ENCODE measurements at places on chromosomes 4 and X.

DNA sequence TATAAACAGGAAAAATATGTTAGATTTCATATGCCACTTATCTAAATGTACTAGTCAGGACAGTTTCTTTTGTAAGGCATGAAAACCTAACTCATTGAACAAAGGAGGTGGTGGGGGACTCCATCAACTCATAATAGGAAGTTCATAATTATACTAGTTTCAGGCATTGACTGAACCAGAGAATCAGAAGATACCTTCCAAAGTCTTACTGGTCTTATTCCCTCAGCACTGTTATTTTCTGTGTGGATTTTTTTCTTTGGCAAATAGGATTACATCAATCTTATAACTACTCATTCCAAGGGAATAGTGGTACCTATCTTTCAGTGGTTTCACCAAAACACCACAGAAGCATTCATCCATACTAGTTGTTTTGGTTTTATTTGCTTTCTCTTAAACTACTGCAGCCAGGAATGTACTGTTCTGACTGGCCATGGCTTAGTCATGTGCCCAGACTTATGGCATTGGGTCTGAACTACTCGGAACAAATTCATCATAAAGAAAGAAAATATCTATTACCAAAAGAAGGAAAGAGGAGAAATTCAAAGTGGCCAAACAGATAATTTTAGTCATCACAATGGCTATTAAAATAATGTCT, 273.9 kb downstream of the ARAP2 start:
- DNase-seq, result no peak

GRCh38 chrX:39514801-39515200, 583.0 kb downstream of the BCOR start:
- no peak for DNase-seq

GRCh38 chrX:44585866-44586265, 43.2 kb upstream of the FUNDC1 start:
- no peak for DNase-seq

DNA sequence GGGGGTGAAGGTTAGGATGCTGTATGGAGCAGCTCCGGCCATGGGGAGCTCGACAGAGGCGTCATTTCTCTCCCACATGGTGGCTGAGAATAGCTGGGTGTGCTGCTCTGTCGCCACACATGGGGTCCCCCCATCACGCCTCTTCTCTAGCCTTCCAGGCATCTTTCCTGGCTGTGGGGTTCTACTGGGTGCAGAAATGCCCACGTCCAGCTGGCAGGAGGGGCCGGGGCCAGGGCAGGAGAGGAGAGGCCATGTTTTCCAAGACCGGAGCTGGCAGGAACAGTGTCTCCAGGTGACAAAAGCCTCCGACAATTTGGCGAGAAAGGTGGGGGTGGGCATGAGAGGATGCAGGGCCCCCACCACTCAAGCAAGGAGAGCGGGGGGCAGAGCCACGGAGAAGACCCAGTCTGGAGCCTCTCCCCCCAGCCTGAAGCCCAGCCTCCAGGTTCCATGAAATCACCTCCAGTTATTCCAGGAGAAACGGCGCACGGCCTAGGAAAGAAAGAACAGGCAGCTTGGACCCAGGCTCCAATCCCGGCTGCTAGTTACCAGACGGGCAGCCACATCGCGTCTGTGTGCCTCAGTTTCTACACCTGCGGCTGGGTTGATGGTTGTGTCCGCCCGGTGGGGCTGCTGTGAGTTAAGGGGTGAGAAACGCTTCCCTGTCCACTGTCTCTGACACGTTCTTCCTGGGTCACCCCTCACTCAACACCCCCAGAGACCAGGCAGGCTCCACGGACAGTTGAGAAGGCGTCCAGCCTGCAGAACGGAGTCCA, 27.4 kb upstream of the SPON2 start:
- DNase-seq, result no peak

GRCh38 chr4:81531410-81531809, 59.7 kb upstream of the RASGEF1B start:
- no peak for DNase-seq

GRCh38 chr4:9943761-9944160, 77.5 kb downstream of the SLC2A9 start:
- DNase-seq, result no peak

- DNase-seq, result no peak
These were observed 400.1 kb upstream of the CPEB2 start for GRCh38 chr4:14602206-14602605.

- no peak for DNase-seq
These were observed 429.1 kb upstream of the FTHL17 start for GRCh38 chrX:31500921-31501320.

- no peak for DNase-seq
These were observed 15.2 kb downstream of the PDLIM3 start for GRCh38 chr4:185520119-185520518.

DNA sequence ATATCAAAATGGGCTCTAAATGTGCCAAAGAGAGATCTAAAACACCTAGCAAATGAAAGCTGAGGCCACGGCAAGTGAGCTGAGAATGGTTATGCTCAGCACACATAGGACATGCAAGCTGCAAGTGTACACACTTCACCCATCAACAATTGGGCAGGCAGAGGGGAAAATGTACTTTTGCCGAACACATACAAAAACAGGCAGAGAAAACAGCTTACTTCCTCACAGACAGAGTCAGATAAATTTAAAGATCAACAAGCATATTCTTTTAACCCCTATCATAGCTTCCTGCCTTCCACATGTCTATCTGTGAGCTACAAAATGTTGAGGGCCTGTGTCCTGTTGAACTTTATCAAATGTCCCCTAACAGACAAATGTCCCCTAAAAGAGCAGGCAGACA, 60.3 kb downstream of the SH3KBP1 start:
- DNase-seq, result no peak

DNA sequence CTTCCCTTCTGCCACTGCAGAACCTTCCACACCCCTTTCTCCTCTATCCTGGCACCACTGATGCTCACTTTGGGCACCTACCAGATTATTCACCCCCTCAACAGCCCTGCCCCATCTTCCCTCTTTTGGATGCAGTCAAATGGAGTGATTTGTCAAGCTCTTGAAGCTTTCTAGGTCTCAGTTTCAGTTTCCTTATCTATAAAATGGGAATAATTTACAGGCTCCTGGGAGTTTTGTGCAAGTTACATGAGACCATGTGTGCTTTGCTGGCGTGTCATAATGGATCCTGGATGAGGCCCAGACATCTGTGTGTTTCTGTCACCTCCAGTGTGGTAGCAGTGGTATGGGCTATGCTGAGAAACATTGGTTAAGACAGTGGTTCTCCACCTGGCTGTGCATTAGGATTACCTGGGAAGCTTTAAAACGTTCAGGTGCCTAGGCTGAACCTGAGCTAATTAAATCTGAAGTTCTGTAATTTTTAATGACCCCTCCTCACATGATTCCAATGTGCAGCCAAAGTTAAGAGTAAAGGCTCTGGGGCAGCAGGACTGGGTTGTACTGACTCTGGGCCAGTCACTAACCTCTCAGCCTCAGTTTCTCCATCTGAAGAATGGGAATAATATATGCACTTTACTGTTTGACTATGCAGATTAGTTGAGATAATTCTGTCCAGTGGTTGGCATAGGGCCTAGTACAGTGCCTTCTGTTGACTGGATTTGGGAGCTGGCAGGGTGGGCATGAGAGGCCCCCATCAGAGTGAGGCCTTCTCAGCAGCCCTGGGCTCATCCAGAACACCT, 6.8 kb upstream of the MGST2 start:
- DNase-seq, result no peak

DNA sequence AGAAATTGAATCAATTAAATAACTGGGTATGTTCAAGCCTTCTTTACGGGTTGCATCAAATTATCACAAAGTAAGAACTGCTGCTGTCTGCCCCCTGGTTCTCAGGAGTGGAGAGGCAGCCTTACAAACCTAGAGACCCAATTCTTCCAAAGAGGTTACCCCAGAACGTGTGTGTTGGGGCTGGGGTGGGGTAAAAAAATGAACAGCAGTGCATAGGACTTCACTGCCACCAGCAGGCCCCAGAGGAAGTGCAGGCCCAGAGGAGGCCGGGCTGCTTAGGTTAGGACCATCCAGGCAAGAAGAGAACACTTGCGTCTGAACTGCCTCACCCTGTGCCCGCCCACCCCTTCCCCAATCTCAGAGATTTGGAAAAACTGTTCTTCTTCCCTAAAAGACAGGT, 1.5 kb upstream of the NWD2 start:
- DNase-seq, result no peak

- DNase-seq, result no peak
These were observed 48.4 kb upstream of the PAK3 start for GRCh38 chrX:111047575-111047974.

DNA sequence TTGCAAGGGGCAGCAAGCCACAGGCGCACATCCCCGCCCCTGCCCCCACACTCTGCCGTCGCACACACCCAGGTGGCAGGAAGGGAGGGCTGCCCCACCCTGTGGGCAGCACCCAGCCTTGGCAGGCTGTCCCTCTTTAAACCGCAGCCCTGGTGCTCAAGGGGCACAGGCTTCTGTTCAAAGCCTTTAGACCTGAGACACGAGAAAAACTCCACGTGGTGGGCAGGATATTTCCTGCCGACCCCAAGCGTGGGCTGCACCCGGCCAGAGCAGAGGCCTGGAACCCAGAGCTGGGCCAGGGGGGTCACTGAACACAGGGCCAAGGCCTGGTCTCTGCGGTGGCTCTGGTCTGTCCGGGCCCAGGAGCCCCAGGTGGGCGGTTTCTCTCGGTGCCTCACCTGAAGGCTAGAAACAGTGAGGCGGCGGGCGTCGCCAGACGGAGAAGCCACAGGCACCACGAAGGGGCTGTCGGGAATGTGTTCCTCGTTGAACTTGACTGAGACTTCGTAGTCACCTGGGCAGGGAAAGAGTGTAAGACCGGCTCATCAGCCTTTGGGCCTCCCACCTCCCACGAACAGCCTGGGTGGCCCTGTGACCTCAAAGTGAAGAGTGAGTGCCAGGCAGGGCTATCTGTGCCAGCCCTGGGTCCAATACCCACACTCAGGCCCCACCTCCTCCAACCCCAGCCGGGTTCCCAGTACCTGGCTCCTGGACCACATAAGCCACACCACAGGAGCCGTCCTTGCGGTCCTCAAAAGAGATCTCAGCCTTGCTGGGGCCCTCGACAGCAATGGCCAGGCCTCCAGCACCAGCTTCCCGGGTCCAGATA, 23.0 kb downstream of the FLNA start:
- DNase-seq, result no peak

DNA sequence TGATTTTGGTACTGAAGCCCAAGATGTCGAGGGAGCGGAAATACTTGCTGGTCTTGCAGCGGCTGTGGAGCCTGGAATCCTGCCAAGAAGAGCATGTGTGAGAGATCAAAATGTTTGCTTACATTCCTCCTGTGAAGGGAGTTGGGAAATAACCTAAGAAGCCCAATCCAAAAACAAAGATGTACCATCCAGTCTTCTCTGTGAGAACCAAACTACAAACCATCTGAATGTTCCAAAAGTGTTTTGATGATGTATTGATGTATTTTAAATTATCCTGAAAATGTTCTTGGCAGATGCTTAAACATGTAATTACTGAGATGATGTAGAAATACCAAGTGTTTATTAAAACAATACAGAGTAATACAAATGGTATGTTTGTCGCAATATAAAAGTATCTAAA, 10.1 kb upstream of the ADH1A start:
- peak; percentile 1 for DNase-seq

- no peak for DNase-seq
These were observed 272.8 kb upstream of the EPHA5 start for GRCh38 chr4:65943076-65943475.

DNA sequence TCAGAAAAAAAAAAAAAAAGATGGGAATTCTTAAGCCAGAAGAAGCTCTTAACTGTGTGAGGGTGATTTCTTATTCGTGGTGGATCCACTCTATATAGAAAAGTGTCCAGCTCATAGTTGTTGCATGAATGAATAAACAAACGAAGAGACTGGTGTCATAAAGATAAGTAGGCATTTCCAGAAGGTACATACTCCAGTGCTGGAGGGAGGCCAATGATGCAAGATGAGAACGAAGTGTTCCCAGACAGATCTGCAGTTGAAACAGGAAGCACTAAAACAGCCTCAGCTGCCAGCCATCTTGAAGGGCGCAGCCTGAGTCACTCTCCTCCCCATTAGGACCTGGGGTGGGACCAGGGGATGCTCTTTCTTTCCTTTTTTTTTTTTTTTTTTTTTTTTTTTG, 47.4 kb upstream of the HOPX start:
- peak; percentile 31 for DNase-seq

- no peak for DNase-seq
These were observed 44.8 kb downstream of the ARFIP1 start for GRCh38 chr4:152824561-152824960.

Data from NCI-H774 (cell line).